ENCODE measurements at places on chromosomes 2 and 18. TPM values are rescaled to one million over a fixed set of nuclear protein-coding genes. Genes with fewer than 3 reads are reported as not detected.

DNA sequence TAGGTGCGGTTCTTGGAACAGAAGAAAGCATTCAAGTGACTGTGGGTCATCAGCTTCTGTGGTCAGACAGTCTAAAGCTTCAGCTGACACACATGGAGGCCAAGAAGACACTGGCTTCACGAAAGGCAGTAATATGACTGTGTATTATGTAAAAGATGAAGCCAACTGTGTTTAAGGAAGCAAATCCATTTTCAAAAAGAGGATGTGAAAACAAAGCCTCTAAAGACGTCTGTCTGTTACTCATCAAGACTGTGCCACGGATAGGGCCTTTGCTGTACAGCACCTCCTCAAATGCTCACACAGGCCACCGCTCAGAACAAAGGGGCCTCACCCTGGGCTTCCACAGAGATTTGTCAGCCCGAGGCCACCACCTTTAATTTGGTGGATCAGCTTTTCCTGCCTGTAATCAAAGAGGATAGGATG, 21.1 kb upstream of the TMEM163 start:
- peak; percentile 9 for DNase-seq

- no peak for DNase-seq
Measured at GRCh38 chr2:160144280-160144990, 55.6 kb downstream of the ITGB6 start.

DNA sequence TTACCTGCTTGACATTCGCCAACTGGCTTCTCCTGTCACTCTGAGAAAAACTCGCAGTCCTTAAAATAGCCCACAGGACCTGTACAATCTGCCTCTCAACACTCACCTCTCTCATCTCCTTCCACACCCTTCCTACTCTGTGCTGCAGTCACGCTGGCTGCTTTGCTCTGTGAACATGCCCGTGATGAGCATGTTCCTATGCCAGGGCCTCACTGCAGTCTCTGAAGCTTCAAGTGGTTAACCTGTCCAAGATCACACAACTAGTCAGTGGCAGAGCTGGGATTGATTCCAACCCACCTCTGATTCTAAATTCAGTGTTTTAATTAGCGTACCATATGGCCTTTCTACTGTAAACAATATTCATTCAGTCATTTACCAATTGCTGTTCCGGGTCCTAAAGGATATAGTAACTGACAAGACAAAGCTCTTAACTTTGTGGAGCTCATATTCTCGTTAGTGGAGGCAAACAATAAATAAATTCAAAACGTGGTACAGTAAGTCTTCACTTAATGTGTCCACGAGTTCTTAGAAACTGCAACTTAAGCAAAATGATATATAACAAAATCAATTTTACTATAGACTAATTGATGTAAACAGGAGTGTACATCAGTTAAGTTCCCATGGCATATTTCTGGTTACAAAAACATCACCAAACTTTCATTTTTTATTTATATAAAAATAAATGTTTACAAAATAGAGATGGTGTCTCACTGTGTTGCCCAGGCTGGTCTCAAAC, 38.9 kb upstream of the FBXO11 start:
- no peak for DNase-seq

DNA sequence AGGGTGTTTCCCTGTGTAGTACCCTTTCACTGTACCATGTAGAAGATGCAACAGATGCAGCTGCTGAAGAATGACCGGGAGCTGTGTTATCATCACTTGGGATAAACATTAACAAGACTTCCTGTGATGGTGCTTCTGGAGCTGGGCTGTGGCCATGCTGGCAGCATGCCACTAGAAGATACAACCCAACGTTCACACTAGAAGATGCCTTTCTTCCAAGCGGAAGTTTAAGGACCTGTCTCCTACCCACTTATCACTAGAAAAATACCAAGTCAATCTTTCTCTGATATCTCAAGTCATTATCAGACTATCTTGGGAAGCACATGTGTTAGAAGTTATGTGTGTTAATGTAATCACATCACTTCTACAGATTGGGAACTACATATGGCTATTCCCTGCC, 953.5 kb downstream of the CNTNAP5 start:
- DNase-seq = no peak

GRCh38 chr18:74870950-74871349, 273.3 kb downstream of the ZNF407 start:
- DNase-seq = no peak

DNA sequence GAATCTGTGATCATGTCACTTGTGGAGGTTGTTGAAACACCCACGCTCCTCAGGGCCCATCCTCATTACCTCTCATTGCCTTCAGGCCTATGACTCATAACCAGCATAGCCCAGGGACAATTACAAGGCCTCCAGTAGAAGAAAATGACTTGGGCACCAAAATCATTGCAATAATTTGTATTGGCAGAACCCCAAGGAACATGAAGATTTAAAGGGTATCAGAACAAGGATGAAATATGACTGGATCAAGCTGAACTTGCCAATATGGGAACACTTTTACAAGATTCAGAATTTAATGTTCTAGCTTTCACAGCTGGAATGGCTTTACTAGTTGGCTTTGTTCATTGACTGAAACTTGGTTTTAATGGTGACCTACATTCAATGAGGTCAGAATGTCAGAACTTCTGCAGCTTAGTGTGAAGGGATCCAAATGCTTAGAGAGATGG, 156.4 kb downstream of the COPS8 start:
- no peak for DNase-seq

GRCh38 chr2:12442476-12442847, 274.3 kb upstream of the TRIB2 start:
- DNase-seq = no peak

- peak; percentile 67 for DNase-seq
Measured at GRCh38 chr2:224793946-224794345, 77.8 kb upstream of the CCDC195 start.

DNA sequence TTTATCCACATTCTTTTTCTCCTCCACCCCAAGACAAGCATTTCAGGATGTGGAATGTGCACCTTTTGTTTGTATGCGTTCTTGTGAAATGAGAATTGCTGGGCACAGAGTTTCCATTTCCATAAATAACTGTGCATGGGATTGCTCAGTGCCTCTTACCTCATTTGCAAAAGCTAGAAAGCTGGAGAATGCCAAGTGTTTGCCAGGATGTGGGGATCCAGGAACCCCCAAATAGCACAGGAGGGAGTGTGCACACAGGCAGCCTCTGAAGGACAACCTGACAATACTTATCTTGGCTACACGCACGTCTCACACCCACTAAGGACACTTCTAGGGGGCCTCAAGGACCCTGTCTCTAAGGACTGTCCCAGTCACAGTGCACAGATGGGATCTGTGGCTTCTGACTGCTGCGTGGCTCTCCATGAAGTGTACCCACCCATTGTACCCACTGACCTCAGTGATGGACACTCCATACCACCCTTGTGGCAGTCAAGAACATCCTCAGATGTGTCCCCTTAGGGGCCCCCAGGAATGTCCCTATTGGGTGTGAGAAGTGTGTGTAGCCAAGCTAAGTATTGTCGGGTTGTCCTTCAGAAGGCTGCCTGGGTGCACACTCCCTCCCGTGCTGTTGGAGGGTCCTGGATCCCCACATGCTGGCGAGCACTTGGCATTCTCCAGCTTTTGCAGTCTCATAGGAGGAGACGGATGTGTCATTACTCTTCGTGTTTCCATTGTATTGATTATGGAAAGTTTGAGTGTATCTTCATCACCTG, 38.4 kb downstream of the CAPN13 start:
- no peak for DNase-seq

DNA sequence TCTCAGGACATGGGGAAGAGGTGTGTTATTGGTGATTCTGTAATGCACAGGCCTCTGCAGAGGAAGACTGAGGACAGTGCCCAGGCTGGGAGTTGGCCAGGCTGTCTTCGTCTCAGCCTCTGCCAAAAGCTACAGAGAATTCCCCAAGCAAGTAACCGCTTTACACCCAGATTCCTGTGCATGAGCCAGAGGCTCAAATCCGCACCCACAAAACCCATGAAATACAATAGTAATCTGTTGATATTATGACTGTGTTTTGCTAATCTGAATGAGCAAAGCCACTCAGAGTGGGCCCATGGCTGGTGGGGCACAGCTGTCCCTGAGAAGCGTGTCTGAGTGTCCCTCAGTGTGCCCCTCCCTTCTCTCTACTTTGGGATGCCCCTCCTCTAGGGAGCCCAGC, 149.5 kb upstream of the PXDN start:
- no peak for DNase-seq

DNA sequence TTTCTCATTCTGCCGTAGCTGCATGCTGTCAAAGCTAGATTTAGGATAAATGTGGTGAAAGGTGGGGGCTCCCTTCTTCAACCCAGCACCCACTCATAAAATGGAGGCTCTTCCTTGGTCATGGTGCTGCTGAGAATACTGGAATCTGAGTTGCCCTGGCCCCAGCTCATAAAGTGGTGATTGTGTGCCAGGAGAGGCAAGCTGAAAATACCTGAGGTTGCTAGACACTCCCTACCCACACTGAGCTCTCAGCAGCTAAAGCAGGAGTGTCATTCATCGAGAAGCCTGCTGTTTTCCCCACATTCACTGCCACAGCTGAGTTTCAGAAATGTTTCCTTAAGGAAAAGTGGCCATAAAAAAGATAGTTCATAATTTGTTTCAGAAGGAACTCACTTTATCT, 297.1 kb upstream of the RBMS1 start:
- DNase-seq = no peak

DNA sequence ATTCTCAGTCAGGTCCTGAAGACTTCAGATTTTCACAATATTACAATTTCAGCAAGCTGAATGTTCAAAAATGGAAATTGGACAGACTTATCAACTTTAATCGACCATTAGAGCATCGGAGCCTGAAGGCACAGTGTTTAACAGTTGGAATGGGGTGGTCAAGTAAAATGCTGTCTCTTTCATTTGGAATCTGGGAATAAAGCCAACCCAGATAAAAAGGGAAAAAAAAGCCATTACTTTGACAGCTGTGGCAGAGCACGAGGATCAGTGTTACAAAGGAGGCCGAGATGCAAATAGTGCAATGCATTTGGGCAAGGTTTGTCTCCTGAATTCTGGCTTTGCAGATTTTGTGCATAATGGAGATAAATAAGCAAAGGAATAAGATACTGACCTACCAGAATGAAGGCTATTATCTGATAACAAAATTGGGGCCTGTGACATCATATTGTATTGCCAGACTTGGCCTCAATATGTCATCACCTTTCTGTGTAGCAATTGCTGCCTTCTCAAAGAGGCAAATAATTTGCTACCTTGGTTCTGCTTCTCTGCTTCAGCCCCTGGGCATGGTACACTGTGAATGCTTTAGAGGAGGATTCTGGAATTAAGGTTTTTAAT, 277.5 kb upstream of the KLHL29 start:
- DNase-seq = no peak

GRCh38 chr2:54471221-54471711, 15.1 kb downstream of the SPTBN1 start:
- DNase-seq = peak; percentile 55

DNA sequence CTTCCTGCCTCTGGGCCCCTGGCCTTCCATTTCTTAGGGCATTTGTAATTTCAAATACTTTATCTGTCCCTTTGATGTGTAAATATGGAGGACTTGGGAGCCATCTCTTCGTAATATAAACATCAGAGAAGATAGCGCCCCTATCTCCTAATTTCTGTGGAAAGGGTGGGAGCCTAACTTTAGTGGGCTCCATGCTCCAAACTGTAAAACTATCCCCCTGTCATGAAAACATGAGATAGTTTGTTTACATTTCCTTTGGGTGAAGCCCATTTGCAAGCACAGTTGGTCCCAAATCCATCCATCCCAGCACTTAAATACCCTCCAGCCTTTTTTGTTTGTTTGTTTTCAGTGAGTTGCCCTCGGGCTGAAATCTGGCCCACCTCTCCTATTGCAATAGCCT, 782.6 kb upstream of the FSHR start:
- DNase-seq = no peak

DNA sequence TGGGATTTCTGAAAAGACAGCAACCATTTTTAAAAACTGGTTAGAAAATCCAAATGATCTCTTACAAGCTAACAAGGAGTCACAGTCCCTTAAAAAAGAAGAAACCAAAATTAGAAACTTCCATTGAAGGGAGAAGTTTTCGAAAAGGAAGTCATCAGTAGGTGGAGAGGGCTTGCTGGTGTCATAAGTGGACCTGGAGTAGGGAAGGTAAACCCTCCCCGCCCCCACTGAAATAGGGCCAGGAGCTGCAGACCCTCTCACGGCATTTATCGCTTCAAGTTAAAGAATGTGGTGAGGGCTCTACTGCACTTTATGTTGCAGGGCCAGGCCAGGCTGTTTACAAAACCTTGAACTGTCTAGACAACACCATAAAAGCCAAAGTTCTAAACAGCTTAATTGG, 2.9 kb downstream of the HOXD11 start:
- no peak for DNase-seq

DNA sequence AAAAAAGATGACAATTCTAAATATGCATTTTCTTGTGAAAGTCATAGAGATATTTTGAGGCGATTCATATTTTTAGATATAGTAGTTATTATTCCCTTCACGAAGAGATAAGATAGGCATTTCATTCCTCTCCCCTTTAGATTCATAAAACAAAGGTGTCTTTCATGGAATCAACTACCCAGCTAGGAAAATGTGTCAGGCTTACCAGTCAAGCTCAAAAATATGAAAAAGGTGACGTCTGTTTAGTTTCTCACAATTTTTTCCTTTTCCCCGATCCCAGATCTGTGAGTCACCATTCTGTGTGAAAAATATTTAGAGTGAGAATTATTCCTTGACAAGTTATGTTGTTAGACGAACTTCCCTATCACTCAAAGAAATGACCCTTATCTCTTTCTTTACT, 95.4 kb upstream of the FN1 start:
- no peak for DNase-seq

DNA sequence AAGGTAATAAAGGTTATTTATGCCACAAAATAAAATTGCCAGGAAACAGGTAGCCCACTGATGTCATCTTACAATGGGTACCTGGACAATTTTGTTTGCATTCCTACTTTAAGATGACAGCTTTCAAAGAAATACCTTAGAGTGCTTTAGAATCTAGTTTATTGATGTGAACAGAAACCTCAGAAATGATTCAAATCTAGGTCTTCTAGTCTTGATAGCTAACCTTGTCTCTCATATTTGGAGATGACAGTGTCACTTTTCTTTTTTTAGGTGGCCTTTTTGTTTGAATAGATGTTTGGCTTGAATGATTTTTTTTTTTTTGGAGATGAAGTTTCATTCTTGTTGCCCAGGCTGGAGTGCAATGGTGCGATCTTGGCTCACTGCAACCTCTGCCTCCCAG, 69.1 kb downstream of the PIK3C3 start:
- DNase-seq = no peak

- no peak for DNase-seq
Measured at GRCh38 chr2:65802298-65802942, 370.0 kb upstream of the SPRED2 start.

The CDH7 gene
- polyA plus RNA-seq = 0.51 TPM

The AQP12B gene
- not detected for polyA plus RNA-seq

The TEX51 gene
- polyA plus RNA-seq = not detected

The ETAA1 gene
- polyA plus RNA-seq = not detected

The DPP4 gene
- 10.1 TPM for polyA plus RNA-seq

The SUPT7L gene
- 46.6 TPM for polyA plus RNA-seq

The SH2D6 gene
- 0.21 TPM for polyA plus RNA-seq

The ADD2 gene
- 2.1 TPM for polyA plus RNA-seq

The EIF4E2 gene
- 141 TPM for polyA plus RNA-seq

The CD207 gene
- 0.11 TPM for polyA plus RNA-seq

The REG3G gene
- not detected for polyA plus RNA-seq

The RTP5 gene
- polyA plus RNA-seq = not detected
